ENCODE measurements at places on chromosomes 2 and 18. TPM values are rescaled to one million over a fixed set of nuclear protein-coding genes. Genes with fewer than 3 reads are reported as not detected.
A peak's percentile ranks its signal among the peaks of the same experiment; 100 is the strongest.

DNA sequence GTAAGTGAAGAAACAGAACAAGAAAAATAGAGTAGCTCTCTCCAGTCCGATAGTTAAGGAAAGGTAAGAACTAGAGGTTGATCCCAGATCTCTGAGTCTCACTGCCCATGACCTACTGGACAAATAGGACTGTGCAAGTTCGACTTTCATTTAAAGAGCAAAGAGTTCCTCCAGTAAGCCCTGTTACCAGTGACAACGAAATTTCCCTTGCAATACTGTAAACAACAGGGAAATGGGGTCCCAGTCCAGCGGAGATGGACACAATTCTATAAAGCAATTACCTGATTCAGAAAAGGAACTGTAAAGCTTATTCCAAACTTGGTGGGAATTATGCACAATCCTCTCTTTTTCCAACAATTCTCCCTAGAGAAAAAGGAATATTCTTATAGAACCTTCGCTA is 65.9 kb downstream of the XDH start:
- DNase-seq, result no peak

CAVIN2 gene
- total RNA-seq, result 56.5 TPM

DNA sequence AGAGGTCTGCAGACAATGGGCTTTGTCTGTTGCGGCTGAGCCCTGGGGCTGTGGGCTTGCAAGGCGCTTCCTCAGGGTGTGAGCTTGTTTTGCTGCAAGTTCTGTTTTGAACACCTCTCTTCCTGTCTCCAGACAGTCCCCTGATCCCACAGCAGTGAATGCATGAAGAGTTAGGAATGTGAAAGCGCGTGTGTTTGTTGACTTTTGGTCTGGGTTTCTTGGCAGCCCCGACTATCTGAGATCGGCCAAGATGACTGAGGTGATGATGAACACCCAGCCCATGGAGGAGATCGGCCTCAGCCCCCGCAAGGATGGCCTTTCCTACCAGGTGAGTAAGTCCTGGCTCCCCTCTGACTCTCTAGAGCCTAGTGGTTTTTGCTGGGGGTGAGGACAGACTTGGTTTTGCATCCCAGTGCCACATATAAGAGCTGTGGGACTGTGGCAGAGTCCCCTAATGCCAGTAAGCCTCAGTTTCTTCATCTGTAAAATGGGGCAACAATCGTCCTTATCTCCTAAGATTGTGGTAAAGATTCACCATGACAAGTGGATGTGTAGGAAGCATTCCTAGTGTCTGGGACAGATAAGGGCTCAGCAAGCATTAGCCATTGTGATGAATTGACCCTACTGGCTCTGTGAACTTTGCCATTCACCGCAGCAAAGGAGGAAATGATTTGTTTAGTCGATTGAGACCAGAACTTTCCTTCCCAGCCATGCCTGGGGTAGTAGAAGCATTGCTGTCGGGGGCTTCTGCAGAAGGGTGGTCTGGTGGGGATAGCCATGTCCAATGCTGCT is 3.0 kb downstream of the LBH start:
- DNase-seq, result peak; percentile 55

DNA sequence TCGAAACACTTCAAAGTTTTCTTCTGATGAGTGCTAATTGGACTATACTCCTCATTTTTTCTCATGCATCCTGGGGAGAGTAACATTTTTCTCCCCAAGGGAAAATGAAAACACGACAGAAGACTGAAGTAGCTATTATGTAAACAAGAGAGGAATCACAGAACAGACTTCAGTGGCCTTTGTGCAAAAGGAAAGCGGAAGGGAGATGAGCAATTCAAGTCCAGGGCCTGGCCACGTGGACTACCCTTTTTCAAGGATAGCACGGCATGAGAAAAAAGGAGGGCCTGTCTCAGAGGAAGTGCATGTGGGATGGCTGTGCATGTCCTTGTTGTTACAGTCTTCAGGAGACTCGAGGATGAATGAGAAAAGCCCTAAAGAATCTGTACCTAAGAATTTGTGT is 43.8 kb upstream of the KCNE4 start:
- DNase-seq, result peak; percentile 40

DNA sequence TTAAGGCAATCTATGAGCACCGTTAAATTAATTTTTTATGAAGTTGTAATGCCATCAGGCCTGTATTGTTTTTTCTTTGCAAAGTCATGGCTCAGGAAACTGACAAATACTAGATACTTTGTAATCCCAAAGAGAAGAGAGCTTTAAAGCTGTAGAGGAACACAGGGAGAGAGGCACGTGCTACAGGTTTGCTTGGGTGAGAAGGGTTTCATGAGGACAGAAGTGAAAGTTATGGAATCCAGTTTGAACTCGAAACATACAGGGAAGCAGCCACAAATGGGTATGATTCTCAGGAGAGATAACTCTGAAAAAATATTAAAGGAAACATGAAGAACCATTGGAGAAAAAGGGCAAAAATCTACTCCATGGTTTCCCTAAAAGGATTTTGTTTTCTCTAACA is 49.8 kb downstream of the CYB5A start:
- no peak for DNase-seq

- DNase-seq, result no peak
These were observed 121.8 kb downstream of the DSC3 start for GRCh38 chr18:30920757-30921156.

DNA sequence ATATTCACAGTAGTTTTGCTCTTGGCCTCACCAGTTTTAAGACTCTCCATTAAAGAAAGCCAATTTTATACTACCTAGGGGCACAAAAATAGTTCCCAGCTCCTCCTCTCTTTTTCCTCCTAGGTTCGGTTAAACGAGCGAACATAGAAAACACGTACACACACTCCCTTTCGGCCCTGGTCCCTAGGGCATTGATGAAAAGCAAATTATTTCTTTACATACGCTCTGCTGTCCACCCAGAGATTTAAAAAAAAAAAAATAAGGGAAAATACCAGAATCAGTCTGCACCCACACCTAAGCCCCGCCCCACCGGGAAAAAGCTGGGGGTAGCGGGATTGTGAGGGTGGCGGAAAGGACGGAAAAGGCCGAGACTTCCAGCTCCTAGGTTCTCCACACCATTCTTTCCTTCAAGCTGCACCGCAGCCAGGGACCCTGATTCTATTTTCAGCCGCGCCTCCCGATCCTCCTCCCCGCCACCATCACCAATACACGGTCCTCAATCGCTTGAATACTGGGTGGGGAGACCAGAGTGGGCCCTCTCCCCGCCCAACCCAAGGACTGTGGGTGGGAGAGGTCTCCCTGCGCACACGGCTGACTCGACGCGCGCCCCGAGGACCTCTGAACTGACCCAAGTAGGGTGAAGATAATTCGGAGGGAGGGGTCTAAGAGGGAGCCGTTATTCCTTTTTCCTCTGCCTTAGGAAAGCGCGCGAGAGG is 769 bp downstream of the ATF2 start:
- DNase-seq, result peak; percentile 62

- DNase-seq, result no peak
These were observed 549.9 kb upstream of the ACVR2A start for GRCh38 chr2:147294825-147295392.

DNA sequence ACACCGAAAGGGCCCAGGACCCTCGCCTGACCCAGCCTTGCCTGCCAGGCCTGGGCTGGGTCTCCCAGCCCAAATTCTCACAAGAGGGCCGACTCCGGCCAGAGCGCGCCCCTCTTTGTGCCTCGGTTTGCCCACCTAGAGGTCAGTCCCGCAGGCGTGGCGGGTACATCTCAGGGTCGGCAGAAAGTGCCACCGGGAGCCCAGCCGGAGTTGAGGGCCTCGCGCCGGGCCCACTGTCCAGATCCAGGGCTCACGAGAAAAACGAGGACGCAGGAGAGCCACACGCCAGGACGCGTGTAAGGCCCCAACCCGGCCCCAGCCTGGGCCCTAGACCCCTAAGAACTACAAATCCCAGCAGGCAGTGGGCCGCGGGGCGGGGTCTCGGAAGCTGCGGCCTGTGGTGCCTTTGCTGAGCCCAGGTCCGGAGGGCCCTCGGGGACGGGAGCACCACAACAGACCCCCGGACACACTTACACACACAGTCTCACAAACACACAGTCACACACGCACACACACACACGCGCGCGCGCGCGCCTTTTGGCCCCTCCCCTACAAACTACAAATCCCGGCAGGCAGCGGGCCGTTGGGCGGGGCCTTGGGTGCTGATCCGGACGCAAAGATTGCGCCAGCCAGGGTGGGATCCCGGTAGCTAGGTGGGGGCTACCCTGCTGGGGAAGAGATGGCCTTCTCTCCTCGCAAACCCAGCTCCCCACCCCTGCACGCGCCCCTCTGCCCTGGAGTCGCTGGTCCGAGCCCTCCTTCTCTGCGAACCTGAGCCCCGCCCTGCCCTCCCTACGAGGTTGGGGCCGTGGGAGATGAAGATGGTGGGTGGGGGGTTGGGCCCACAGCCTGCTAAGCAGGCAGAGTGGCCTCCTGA is at the start of gene SH2D6:
TSS of gene SH2D6 (plus strand) at position 583 of the 877 bp plus-strand sequence. CDS start 10,752 bp downstream, outside the sequence.
- DNase-seq, result peak; percentile 85

CCDC102B gene
- 22.1 TPM for total RNA-seq

DNA sequence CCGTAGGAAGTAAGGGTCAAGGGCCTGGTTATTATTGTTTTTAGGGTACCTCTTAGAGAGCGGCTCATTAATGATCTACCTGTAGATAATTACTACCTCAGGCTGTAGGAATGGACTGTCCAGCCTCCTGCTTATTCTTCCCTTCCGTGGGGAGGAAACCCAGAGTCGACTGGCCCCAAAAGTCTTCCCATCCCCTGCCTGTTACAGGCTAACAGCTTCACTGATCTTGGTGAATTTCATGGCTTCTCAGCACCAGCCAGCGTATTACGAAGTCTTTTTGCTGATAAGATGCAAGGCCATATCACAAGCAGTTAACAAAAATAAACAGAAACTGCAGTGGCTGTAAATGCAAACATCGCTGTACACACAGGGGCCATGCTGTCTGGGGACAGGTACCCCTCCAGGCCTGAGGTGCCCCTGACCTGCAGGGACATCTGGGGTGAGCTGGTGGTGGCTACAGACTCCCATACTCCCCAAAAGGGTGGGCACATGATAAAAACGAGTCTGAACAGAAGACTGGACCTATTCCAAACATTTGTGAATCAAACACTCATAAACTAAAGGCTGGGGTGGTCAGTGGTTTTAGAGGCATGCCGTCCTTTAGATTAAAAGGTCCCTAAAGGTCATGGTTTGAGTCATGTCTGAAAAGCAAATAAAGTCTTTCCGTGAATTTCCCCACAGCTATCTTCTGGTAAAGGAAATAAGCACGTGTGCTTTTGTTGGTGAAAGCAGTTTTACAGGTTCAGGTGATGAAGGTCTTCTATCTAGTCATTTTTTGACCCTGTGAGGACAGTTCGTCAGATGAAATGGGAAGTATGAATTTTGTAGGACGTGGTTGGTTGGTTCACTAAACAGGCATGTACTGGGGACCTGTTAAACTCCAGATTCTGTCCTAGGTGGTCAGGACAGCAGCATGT is 36.7 kb downstream of the TTC39C start:
- no peak for DNase-seq

GRCh38 chr2:12506846-12507245 is 209.9 kb upstream of the TRIB2 start:
- DNase-seq, result peak; percentile 27

LYPD1 gene
- not detected for total RNA-seq

DNA sequence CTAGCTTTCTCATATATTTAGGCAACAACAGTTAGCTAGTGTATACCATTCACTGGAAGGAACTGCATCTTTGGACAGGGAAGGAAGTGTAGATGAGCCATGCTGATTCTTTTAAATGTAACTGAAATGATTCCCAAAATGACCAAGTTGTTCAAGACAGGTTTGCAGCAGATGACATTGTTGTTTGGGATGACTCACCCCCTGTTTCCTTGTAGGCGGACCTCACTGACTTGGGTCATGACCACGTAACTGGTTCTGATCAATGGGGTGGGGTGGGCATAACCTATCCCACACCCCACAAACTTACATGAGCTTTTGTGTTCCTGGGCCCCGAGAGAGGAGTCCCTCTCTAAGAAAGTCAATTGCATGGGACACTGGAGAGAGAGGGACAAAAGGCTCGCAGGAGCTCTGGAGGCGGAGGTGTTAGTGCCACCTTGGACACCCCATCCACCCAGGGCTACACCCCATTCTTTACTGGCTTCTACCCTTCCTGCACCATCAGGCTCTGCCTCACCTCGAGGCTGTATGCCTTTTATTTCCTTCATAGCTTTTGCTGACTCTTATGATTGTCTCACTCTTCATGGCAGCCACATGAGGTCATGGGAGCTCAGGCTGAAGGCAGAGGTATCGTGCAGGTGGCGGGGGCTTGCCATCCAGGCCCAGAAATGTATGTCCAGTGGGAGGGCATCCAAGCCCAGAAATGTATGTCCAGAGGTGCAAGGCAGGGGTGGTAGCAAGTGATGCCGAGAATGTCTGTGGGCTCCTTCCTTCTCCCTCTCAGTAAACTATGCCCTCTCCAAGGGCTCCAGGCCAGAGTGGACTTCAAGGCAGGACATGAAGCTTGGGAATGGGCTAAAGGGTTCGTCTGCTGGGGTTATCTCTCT is 108.0 kb downstream of the TWIST2 start:
- DNase-seq, result peak; percentile 13

CRYGC gene
- not detected for total RNA-seq

DNA sequence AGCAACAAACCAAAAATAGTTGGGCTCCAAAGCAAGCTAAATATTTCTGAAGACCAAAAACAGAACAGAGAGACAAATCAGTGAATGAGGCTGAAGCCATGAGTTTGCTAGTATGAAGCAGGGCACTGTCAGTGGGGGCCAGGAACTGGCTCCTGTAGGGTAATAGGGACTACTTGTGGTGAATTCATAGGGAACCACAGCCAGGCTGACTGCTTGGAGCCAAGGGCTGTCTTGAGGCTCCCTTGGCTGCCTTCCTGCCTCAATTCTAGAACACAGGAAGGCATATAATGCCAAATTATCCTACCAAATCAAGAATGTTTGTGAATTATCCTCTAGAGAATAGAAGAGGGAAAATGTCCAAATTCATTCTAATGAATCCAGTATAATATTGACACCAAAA is 406.0 kb downstream of the CCDC85A start:
- DNase-seq, result no peak

- DNase-seq, result no peak
These were observed 42.0 kb downstream of the ZEB2 start for GRCh38 chr2:144477957-144478311.

DTNA gene
- total RNA-seq, result 74.3 TPM

ACVR2A gene
- 13.4 TPM for total RNA-seq

GRCh38 chr18:69787825-69788547 is 159.7 kb downstream of the CD226 start:
- peak; percentile 25 for DNase-seq

HRH4 gene
- 0.13 TPM for total RNA-seq

DNA sequence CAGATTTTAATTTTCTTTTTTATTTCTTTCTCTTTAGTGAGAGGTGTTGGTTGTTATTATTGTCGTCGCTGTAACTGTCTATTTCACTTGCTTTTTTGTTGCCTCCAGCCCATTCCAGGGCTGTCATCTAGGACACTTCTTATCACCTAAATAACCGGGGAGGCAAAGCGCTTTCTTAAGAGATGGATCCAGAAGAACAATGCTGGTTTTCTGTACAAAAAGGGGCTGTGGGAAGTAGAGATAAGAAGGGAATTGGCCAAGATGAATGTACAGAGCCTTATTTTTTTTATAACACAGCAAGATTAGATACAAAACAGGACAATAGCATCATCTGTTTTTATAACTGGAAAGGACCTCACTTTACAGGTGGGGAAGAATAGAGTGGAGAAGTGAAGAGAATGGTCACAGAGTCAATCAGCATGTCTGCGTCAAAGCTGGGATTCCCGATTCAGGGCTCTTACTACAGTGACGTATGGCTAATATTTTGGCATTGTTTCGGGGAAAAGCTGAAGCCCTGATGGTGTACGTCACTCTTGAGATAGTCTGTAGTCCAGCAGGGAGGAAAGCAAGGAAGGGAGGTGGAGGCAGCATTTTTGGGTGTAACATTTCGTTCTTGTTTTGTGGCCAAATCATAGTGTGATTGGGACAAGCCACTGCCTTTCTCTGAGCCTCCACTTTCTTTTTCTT is 23.2 kb downstream of the IL1B start:
- no peak for DNase-seq
